ENCODE measurements at places on chromosomes 16 and 17.

DNA sequence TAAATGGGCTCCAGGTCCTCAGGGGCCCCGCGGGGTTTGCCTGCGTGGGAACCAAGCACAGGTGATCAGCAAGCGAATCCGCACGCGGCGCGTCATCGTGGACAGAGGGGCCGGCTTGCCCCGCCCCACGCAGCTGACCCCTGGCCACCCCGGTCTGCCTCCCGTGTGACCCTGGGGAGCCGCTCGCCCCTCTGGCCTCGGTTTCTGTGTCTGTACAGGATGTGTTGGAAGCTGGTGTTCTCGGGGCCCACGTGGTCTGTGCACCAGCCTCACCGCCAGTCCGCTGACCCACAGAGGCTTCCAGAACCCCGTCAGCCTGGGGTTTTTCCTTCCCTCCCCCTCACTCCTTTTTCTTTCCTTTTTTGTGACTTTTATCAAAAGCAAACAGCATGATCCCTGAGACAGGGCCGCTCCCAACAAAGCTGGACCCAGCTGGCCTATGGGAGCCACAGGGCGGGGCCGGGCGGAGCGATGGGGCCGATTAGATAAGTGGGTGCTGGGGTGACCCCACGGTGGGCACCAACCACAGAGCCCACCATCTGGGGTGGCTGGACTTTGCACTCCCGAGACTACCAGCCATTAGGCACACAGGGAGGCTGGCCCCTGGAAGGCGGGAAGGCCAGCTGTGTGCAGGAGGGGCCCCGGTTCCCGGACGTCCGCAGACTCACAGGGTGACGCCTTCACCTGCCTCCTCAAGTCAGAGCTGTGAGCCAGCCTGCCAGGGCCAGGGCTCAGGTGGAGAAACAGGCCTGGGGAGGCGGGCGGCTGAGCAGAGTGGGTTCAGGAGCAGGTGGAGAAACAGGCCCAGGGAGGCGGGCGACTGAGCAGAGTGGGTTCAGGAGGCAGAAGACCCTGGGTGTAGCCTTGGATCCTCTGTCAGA, 56.0 kb downstream of the ZFPM1 start:
- no peak for DNase-seq

DNA sequence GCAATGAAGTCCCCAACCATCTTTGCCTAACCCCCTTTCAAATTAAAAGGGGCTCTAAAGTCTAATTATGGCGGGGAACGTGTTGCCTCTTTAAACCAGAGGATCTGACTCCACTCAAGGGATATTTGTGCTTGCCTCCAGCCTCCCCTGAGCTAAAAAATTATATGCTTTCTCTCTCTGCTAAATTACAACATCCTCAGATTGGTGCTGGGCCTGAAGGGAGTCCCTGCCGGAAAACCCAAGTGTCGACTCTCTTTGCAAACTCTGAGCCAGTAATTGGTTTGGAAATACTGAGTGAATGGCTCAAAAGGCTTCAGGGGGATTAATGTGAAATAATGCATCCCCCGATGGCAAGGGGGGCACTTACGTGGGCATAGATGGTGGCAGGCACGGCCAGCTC, 208.5 kb upstream of the TNRC6C start:
- no peak for DNase-seq

DNA sequence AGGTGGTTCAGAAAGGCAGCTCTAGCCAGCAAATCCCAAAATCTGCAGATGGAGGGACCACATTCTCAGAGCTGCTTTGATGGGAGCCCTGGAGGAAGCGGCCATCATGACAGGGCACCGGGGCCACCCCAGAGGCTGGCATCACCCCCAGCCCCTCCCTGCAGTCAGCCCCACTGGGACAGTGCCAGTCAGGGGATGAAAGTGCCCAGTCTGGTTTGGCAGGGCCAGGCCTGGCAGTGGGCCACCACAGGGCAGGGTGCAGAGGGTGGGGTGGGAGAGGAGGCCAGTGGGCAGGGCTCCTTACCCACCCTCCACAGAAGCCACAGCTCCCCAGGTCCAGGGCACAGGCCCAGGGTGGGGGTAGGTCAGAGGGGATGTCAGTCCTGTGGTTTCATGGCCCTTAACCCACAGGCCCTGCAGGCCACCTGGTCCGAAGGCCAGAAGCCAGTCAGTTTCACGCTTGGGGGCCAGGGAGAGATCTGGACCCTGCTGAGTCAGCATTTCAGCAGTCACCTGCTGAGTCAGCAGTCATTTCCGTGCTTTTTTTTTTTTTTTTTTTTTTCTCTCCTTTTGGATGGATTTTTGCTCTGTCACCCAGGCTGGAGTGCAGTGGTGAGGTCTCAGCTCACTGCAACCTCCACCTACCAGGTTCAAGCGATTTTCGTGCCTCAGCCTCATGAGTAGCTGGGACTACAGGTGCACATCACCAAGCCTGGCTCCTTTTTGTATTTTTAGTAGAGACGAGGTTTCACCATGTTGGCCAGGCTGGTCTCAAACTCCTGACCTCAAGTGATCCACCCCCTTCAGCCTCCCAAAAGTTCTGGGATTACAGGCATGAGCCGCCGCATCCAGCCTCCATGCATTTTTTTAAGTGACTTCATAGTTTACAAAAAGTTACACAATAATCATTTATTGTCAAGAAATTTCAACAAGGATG, 10.4 kb downstream of the SLC25A10 start:
- no peak for DNase-seq

DNA sequence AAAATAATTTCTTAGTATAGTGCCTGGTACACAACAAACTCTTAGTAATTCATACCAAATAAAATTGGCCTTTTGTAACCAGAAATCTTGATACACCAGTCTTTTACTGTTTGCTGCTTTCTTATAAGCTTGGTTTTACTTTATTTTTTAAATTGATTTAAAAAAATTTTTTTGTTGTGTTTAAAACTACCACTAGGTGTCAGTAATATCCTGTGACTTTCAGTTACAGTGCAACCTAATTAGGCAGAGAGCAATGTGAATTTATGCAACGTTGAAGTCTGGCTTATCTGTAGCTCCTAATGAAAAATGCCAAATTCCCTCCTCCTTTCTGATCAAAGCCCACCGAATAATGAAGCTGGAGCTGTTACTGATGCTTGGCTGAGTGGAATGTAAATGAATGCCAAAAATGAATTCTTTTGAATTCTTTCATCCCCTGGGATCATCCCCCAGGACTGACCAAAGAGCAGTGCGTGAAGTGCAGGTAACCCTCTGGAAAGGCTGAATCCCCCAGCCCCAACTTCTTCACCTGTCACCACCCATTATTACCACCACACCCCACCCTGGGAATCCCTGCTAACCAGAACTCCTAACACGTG, 3.8 kb downstream of the ERCC4 start:
- peak; percentile 65 for DNase-seq

DNA sequence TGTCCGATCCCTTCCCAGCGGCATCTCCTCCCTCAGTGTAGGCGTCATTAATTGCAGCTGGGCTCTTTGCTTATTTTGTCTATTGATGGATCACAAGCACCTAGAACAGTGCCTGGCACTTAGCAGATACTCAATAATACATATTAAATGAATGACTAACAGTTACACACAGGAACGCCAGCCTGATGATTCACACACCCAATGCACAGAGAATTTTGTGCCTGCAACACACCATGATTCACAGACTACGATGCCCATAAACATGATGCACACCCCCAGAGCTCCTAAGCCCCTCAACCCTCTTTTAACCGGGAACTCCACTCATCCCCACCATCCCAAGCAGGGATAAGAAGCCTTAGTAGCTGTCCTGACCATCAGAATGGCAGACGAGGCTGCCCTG, 66.6 kb upstream of the TMEM97 start:
- peak; percentile 76 for DNase-seq

- no peak for DNase-seq
These were observed 27.7 kb downstream of the TBCD start for GRCh38 chr17:82779541-82779940.

GRCh38 chr17:57404073-57404472, 147.8 kb downstream of the MSI2 start:
- no peak for DNase-seq

- DNase-seq, result peak; percentile 72
These were observed 36.8 kb downstream of the ASPA start for GRCh38 chr17:3512505-3513171.

DNA sequence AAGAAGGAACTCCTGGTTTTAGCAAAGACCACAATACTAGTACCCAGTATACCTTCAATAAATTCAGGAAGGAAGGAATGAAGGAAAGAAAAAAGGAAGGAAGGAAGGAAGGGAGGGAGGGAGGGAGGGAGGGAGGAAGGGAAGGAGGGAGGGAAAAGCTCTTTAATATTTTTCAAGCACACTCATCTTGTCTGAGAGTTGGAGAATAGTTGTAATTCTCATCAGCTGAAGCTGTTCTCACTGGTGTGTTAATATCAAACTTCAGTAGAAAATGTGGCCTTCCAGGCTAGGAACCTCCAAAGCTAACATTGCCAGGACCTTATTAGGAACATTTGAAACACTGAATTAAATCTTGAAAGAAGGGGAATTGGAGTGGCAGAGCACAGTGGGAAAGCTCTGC, 55.2 kb upstream of the CDH5 start:
- DNase-seq, result no peak

DNA sequence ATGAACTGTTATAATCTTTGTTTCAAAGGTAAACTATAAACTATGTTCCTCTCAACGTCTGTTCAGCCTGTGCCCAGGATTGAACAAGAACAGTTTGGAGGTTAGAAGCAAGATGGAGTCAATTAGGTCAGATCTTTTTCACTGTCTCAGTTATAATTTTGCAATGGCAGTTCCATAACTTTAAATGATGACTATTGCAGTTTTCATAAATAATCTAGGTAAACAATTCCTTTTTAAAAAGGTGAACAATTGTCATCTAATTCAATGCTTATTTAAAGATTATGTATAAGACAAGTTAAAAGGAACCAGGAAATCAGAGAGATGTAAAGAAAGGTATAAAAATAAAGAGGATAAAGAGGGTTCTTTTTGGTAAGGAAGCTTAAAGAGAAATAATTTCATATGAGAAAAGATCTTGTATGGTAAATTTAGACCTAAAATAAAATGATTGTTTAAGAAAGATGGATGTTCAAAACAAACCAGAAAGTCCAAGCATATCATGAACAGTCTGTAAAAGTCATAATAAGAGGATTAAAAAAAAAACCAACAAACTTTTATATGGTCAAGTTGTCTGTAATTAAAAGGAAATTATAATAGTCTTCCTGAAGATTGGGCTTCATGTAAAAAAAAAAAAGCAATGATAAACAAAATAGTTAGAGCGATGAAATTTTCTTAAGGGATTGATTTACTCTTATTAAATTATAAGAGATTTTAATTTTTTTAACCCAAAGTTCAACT, 6.1 kb downstream of the KRTAP4-9 start:
- no peak for DNase-seq

DNA sequence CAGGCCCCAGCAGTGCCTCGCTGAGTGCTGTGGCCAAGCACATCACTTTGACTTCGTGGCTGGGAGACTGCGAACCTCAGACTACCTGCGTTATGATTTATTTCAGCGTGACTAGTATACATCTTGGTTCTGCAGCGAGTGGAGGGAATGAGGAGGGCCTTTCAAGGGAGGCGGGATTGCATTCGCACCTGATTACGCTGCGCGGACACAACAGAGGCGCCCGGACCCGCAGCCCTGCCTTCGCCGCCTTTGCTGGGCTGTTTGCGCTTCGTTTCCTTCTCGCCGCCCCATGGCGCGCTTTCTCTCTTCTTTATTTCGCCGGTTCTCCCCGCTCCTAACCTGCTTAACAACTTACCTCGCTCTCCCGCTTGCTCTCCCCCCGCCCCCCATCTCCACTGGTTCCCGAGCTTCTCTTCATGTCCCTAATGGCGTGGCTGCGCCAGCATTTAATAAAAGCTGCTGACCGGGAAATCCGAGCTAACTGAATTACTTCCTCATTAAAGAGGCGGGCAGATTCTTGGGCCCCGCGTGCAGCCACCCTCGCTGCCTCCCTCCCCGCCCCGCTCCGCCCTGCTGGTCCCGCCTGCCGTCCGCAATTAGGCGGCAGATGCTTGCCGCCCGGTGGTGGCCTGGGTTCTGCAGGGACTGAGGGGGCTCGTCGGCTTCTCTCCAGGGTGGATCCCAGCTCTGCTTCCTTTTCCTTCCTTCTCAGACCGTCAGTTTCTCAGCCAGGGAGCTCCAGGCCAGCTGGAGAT, 257.6 kb upstream of the SDK2 start:
- DNase-seq, result no peak

DNA sequence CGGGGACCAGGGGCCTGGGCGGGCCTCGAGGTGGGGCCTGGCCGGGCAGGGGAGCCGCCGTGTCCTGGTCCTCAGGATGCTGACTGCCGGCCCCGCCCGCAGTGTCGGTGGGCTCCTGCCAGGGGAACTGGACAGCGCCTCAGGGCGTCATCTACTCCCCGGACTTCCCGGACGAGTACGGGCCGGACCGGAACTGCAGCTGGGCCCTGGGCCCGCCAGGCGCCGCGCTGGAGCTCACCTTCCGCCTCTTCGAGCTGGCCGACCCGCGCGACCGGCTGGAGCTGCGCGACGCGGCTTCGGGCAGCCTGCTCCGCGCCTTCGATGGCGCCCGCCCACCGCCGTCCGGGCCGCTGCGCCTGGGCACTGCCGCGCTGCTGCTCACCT, 2.3 kb upstream of the PAQR4 start:
- no peak for DNase-seq

DNA sequence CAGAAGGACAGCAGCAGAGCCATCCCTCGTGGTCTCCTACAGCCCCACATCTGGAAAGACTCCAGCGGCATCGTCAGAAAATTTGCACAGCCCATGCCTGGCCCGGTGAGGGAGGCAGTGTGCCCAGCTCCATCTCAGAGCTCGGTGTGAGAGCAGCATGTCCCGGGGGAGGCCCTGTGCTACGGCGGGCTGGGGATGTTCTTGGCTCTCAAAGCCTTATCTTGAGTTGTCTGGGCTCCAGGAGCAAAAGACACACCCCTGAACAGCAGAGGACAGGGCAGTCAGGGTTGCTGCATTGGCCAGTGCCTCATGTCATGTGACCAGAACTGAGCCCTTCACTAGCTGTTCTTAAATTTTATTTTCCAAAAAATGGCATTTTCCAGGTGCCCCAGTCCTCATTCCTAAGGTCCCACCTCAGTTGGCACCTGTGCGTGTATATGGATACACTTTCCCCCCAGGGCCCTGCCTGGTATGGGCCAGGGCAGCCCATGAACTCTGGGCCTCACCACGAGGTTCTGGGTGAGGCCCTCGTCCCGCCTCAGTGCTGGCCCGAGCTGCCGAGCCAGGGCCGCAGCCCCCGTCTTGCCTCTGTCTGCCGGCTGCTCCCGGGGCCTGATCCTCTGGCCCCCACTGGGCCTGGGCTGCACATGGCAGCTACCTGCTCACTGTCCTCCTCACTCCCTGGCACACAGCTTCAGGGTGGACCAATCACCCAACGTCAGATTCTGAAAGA, 3.0 kb downstream of the NUDT16L1 start:
- DNase-seq, result no peak

GRCh38 chr17:76447931-76448652, 4.9 kb downstream of the UBE2O start:
- DNase-seq, result peak; percentile 74

DNA sequence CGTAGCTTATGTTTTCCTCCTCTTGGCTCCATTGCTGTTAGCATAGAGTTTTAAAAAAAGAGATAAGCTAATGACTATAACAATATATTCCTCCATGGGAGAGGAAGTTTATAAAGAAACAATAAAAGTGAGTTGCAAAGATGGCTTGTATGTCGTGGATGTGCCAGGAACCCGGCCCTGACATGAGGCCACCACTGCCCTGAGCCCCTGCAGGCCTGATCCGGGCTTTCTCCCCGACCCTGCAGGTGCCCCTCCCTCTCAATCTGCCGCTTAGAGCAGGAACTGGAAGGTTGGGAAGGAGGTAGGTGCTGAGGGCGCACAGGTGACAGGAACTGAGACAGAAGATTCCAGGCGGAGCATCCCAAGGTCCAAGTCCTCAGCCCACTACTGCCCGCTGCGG, 11.7 kb downstream of the PAM16 start:
- DNase-seq, result no peak

GRCh38 chr17:2393174-2393953, 7.5 kb downstream of the MNT start:
- peak; percentile 88 for DNase-seq

- DNase-seq, result no peak
These were observed 596 bp downstream of the OR1F1 start for GRCh38 chr16:3188675-3188924.

Data from EH (cell line).